Osteoblast (primary cell): ENCODE measurements at places on chromosomes 6 and 20. TPM values are rescaled to one million over a fixed set of nuclear protein-coding genes. Genes with fewer than 3 reads are reported as not detected.
A peak's percentile ranks its signal among the peaks of the same experiment; 100 is the strongest.

- H3K4me3 ChIP-seq: no peak overlapping the region
- DNase-seq: no peak
- H3K27ac ChIP-seq: no peak overlapping the region
These were observed 42.8 kb downstream of the FNDC1 start for GRCh38 chr6:159212028-159212427.

Gene MOG
- not detected in 2 replicates for total RNA-seq

Gene GLYATL3
- not detected in 2 replicates for total RNA-seq

Gene RSPO4
- total RNA-seq: not detected in 2 replicates

Gene ADTRP
- 0.72 and 1.2 TPM in 2 replicates for total RNA-seq

DNA sequence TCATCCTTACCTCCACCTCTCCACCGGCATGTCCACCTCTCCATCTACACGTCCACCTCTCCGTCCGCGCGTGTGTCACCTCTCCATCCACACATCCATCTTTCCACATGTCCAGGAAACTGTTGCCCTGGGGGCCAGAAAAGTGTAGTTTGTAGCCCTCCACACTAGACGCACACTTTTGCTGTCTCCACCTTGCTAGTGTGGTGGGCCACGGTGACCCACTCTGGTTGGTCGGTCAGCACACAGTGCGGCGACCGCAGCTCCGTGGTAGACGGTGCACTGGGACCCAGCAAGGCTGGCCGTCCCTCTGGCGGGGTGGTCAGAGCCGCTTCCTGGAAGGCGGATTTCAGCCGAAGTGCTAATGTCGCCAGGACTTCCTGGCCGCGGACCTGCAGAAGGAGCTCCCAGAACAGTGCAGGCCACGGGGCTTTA, 268.6 kb downstream of the DLL1 start:
- no peaks in the 10 kb centered on the region for H3K27me3 ChIP-seq
- no peaks in the 10 kb centered on the region for H3K4me1 ChIP-seq

- peaks cover 4% of the 10 kb centered on the region for H3K27me3 ChIP-seq
- no peaks in the 10 kb centered on the region for H3K36me3 ChIP-seq
- peak; percentile 88 for DNase-seq
- H3K27ac ChIP-seq: no peak overlapping the region
- H3K4me1 ChIP-seq: no peaks in the 10 kb centered on the region
These were observed 143.8 kb downstream of the UNC5CL start for GRCh38 chr6:40894962-40895799.

- H3K4me3 ChIP-seq: no peak overlapping the region
- H3K36me3 ChIP-seq: no peaks in the 10 kb centered on the region
- H3K27me3 ChIP-seq: no peaks in the 10 kb centered on the region
- no peak for DNase-seq
- H3K27ac ChIP-seq: no peak overlapping the region
- H3K4me1 ChIP-seq: no peaks in the 10 kb centered on the region
These were observed 17.5 kb upstream of the ZNF831 start for GRCh38 chr20:59145924-59146779.

DNA sequence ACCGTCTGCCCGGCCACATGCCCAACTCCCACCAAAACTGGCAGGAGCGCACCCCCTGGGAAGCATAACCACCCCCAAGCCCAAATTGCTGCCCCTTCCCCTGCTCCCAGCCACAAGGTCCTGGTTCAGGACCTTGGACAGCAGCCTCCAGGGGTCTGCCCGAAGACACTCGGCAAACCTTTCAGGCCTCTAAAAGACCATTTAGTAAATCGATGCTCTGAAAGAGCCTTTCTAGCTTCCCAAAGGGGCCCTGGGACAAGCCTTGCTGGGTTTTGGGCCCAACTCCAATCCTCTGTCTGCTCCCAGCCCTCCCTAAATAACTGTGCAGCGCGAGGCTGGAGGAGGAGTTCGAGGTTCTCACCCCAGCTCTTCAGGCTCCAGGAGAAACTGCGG, 30.5 kb downstream of the GRM4 start:
- peaks cover 7% of the 10 kb centered on the region for H3K27me3 ChIP-seq
- no peaks in the 10 kb centered on the region for H3K36me3 ChIP-seq
- no peak overlapping the region for H3K27ac ChIP-seq
- H3K4me1 ChIP-seq: no peaks in the 10 kb centered on the region

Gene C20orf144
- under 0.01 TPM in 2 replicates for total RNA-seq

Gene TRIM31
- not detected in 2 replicates for total RNA-seq

Gene OSER1
- 46.7 and 47.4 TPM in 2 replicates for total RNA-seq

GRCh38 chr20:54995011-54995410, 519.6 kb downstream of the DOK5 start:
- no peaks in the 10 kb centered on the region for H3K27me3 ChIP-seq
- no peak overlapping the region for H3K4me3 ChIP-seq
- DNase-seq: no peak

DNA sequence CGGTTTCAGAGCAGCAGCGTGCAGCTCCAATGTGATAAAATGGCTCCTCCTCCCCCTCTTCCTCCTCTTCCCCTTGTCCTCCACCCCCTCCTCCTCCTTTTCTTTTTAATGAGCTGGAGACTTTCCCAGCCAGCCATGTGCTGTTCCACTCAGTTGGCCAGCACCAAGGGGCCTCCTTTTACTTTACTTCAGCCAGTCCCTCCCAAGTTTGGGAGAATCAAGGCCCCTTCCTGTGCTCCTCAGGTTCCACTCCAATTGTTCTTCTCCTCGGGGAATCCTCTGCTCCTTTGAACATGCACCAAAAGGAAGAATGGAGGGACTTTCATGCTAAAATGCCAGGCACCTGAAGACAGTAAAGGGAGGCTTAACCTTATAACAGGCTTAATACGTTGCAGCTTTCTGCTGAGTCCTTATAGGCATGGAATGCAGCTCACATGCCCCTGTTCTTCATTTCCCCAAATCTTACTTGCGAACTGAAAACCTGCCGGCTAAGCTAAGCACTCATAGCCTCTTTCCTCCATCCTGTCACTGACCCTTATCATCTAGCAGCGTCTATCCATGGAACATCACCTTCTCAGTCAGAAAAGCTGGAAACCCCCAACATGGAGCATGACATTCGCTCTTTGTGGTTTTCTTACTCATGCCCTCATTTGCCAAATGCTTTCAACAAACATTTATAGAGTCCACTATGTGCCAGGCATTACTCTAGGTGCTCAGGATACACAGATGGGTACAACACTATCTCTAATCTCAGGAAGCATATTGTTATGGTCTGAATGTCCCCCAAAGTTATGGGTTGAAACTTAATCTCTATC, 170.6 kb downstream of the PHACTR1 start:
- H3K4me1 ChIP-seq: no peaks in the 10 kb centered on the region
- H3K4me3 ChIP-seq: no peak overlapping the region
- H3K27me3 ChIP-seq: no peaks in the 10 kb centered on the region
- DNase-seq: no peak
- no peak overlapping the region for H3K27ac ChIP-seq

DNA sequence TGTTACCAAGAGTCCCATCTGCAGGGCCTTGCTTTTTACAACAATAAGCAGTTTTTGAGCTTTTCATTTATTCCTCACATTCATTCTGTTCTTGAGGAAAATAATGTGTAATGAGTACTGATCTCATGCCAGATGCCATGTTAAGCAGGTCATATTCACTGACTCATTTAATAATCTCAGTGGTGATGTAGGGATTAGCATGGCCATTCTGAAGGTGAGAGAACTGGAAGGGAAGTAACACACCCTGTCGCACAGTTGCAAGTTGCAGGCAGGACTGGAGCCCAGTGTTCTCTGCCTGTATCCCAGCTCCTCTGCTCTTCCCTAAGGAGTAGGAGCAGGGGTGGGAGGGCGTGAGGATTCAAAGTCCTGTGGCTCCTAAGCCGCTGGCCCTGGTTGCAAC, 5.6 kb downstream of the PCIF1 start:
- no peaks in the 10 kb centered on the region for H3K27me3 ChIP-seq
- no peak overlapping the region for H3K27ac ChIP-seq
- DNase-seq: peak; percentile 27
- H3K4me3 ChIP-seq: no peak overlapping the region
- peaks cover 16% of the 10 kb centered on the region for H3K4me1 ChIP-seq

DNA sequence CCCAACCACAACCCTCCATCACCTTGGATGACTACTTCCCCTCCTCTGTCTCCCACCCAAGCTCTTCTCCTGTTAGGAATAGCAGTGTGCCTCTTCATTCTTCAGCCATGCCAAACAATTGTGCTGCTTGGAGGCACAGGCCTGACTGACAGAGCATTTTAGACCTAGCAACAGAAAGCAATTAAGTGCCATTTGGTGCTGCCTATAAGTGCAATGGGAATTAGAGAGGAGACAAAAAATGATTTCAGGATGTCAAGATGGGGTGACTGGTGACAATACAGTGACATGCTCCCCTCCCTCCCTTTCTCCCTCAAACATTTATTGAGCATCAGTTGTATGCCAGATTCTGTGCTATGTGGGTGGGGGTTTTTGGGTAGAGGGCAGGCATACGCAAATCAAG, 322.6 kb upstream of the MOCS1 start:
- H3K36me3 ChIP-seq: no peaks in the 10 kb centered on the region
- no peaks in the 10 kb centered on the region for H3K27me3 ChIP-seq
- no peak overlapping the region for H3K4me3 ChIP-seq

GRCh38 chr20:16517946-16518783, 55.1 kb downstream of the KIF16B start:
- no peak overlapping the region for H3K4me3 ChIP-seq
- no peaks in the 10 kb centered on the region for H3K36me3 ChIP-seq
- no peak overlapping the region for H3K27ac ChIP-seq

DNA sequence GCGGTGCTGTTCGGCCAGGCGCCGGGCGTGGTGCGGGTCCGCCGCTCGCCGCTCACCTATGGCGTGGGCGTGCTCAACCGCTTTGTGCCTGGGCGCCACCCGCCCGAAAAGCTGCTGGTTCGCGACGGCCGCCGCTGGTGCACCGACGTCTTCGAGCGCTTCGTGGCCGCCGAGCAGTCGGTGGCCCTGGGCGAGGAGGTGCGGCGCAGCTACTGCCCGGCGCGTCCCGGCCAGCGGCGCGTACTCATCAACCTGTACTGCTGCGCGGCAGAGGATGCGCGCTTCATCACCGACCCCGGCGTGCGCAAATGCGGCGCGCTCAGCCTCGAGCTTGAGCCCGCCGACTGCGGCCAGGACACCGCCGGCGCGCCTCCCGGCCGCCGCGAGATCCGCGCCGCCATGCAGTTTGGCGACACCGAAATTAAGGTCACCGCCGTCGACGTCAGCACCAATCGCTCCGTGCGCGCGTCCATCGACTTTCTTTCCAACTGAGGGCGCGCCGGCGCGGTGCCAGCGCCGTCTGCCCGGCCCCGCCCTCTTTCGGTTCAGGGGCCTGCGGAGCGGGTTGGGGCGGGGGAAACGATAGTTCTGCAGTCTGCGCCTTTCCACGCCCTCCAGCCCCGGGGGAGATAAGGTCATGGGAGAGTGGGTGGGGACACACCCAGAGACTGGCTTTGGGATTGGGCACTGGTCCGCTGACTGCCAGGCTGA, 15.7 kb downstream of the ADISSP start:
- no peaks in the 10 kb centered on the region for H3K4me1 ChIP-seq
- peak; percentile 64 for DNase-seq
- H3K27me3 ChIP-seq: no peaks in the 10 kb centered on the region
- peak overlapping the region; percentile 19 for H3K4me3 ChIP-seq
- no peak overlapping the region for H3K27ac ChIP-seq

DNA sequence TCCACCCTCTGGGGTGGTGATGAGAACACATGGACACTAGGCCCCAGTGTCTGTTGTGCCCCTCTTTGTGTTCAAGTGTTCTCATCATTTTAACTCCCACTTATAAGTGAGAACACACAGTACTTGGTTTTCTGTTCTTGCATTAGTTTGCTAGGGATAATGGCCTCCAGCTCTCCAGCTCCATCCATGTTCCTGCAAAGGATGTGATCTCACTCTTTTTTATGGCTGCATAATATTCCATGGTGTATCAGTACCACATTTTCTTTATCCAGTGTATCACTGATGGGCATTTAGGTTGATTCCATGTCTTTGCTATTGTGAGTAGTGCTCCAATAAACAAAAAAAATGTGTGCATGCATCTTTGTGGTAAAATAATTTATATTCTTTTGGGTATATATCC, 67.4 kb downstream of the RWDD2A start:
- no peak overlapping the region for H3K4me3 ChIP-seq
- H3K36me3 ChIP-seq: no peaks in the 10 kb centered on the region
- no peaks in the 10 kb centered on the region for H3K27me3 ChIP-seq
- peaks cover 6% of the 10 kb centered on the region for H3K4me1 ChIP-seq
- no peak for DNase-seq

DNA sequence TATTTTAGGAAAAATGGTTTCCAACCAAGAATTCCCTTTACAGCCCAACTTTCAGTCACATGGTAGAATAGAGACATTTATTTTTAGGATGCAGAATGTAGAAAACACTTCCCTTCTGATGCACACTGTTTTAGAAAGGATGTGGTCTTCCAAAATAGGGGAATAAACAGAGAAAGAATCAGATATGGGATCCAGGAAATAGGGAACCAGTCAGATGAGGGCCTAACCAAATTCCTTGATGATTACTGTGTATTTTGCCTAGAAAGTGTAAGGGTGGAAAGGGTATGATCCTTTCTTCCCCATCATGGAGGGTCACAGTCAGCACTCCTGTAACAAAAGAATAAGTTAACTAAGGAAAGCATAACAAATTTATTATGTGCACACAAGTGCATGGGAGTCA, 27.4 kb downstream of the SLX4IP start:
- H3K27ac ChIP-seq: no peak overlapping the region
- no peak for DNase-seq
- no peak overlapping the region for H3K4me3 ChIP-seq

DNA sequence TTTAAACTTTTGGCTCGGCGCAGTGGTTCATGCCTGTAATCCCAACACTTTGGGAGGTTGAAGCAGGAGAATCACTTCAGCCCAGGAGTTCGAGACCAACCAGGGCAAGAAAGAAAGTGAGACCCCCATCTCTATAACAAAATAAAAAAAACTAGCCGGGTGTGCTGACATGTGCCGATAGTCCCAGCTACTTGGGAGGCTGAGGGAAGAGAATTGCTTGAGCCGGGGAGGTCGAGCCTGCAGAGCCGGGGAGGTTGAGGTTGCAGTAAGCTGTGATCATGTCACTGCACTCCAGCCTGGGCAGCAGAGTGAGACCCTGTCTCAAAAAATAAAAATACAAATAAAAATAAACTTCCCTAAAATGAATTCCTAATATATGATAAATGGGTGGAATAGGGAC, 50.4 kb downstream of the ZMYND8 start:
- peaks cover 20% of the 10 kb centered on the region for H3K4me1 ChIP-seq
- no peaks in the 10 kb centered on the region for H3K27me3 ChIP-seq
- H3K27ac ChIP-seq: no peak overlapping the region
- peaks cover 27% of the 10 kb centered on the region for H3K36me3 ChIP-seq
- H3K4me3 ChIP-seq: no peak overlapping the region

Gene CRISP2
- total RNA-seq: not detected in 2 replicates

- H3K4me1 ChIP-seq: peaks cover 8% of the 10 kb centered on the region
- H3K4me3 ChIP-seq: no peak overlapping the region
- H3K27me3 ChIP-seq: no peaks in the 10 kb centered on the region
- no peak for DNase-seq
- H3K36me3 ChIP-seq: no peaks in the 10 kb centered on the region
- no peak overlapping the region for H3K27ac ChIP-seq
These were observed 71.5 kb upstream of the ATXN1 start for GRCh38 chr6:16832721-16833120.

- H3K4me3 ChIP-seq: no peak overlapping the region
- H3K27ac ChIP-seq: no peak overlapping the region
- no peaks in the 10 kb centered on the region for H3K36me3 ChIP-seq
These were observed 23.8 kb downstream of the PRSS35 start for GRCh38 chr6:83536034-83536646.

Gene TNFRSF6B
- 2.1 and 2.9 TPM in 2 replicates for total RNA-seq

GRCh38 chr6:133179481-133179880, 61.7 kb upstream of the EYA4 start:
- H3K27me3 ChIP-seq: no peaks in the 10 kb centered on the region
- no peak for DNase-seq
- no peak overlapping the region for H3K4me3 ChIP-seq
- no peaks in the 10 kb centered on the region for H3K4me1 ChIP-seq
